ENCODE measurements at places on chromosomes 16 and 17. TPM values are rescaled to one million over a fixed set of nuclear protein-coding genes. Genes with fewer than 3 reads are reported as not detected.

Gene GPATCH8
- total RNA-seq: 63.9 TPM

Gene CFAP119
- total RNA-seq: 4.1 TPM

Gene KRTAP29-1
- 2.2 TPM for total RNA-seq

Gene HSD17B2
- 5.0 TPM for total RNA-seq

DNA sequence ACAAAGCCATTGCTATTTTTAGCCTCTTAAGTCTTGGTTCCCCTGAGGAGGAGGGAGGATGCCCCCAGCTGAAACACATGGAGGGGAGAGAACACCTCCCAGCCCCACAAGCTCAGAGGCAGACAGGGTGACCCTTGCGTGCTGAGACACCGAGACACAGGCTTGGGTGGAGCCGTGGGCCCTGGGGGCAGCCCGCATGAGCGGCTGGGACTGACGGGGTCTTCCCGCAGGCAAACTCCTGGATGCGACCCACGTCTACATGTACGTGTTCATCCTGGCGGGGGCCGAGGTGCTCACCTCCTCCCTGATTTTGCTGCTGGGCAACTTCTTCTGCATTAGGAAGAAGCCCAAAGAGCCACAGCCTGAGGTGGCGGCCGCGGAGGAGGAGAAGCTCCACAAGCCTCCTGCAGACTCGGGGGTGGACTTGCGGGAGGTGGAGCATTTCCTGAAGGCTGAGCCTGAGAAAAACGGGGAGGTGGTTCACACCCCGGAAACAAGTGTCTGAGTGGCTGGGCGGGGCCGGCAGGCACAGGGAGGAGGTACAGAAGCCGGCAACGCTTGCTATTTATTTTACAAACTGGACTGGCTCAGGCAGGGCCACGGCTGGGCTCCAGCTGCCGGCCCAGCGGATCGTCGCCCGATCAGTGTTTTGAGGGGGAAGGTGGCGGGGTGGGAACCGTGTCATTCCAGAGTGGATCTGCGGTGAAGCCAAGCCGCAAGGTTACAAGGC is 9.8 kb downstream of the SLC16A3 start:
- H3K4me3 ChIP-seq: peak overlapping the region; percentile 40
- peaks cover 11% of the 10 kb centered on the region for H3K36me3 ChIP-seq
- no peaks in the 10 kb centered on the region for H3K27me3 ChIP-seq
- DNase-seq: peak; percentile 82
- peak overlapping the region; percentile 45 for H3K27ac ChIP-seq

GRCh38 chr17:351449-351738 is 1.2 kb downstream of the RPH3AL start:
- peak overlapping the region; percentile 62 for H3K27ac ChIP-seq
- DNase-seq: no peak
- H3K36me3 ChIP-seq: no peaks in the 10 kb centered on the region
- H3K4me3 ChIP-seq: no peak overlapping the region

GRCh38 chr17:68850749-68851510 is 104.3 kb downstream of the ABCA8 start:
- H3K36me3 ChIP-seq: no peaks in the 10 kb centered on the region
- H3K27me3 ChIP-seq: no peaks in the 10 kb centered on the region
- DNase-seq: no peak
- H3K4me1 ChIP-seq: peaks cover 13% of the 10 kb centered on the region
- H3K4me3 ChIP-seq: no peak overlapping the region

DNA sequence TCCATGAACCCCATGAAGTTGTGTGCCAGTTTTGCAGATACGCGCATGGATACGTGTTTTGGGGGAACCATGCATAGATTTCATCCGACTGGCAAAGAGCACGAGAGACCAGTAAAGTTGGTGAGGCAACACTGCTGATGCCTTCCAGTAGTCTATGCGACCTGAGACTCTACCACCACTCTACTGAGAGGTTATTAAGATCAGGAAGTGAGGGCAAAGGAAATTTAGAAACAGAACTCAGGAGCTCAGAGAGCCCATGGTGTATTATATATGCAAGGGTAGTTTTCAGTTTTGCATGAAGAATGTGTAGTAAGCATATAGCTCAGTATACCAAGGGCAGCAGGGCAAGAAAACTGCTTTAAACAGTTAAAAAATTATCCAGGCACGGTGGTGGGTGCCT is 4.2 kb downstream of the SLX4 start:
- peaks cover 16% of the 10 kb centered on the region for H3K36me3 ChIP-seq
- H3K4me3 ChIP-seq: no peak overlapping the region
- no peaks in the 10 kb centered on the region for H3K27me3 ChIP-seq
- no peak for DNase-seq

DNA sequence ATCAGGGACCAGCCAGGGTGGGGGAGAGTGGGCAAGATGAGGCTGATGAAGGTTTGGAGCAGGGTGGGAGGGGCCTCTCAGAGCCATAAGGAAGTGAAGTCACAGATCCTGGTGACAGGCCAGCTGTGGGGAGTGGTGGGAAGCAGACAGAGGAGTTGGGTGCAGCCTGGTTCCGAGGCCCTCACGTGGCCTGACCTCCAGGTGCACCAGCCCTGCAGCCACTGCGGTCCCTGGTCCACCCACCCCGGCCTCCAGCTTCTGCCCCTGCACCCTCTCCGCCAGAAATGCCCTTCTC is 3.9 kb upstream of the ZFPM1 start:
- H3K27ac ChIP-seq: no peak overlapping the region
- no peaks in the 10 kb centered on the region for H3K36me3 ChIP-seq
- DNase-seq: no peak
- peaks cover 12% of the 10 kb centered on the region for H3K4me1 ChIP-seq
- H3K4me3 ChIP-seq: no peak overlapping the region
- H3K27me3 ChIP-seq: peaks cover 3% of the 10 kb centered on the region

DNA sequence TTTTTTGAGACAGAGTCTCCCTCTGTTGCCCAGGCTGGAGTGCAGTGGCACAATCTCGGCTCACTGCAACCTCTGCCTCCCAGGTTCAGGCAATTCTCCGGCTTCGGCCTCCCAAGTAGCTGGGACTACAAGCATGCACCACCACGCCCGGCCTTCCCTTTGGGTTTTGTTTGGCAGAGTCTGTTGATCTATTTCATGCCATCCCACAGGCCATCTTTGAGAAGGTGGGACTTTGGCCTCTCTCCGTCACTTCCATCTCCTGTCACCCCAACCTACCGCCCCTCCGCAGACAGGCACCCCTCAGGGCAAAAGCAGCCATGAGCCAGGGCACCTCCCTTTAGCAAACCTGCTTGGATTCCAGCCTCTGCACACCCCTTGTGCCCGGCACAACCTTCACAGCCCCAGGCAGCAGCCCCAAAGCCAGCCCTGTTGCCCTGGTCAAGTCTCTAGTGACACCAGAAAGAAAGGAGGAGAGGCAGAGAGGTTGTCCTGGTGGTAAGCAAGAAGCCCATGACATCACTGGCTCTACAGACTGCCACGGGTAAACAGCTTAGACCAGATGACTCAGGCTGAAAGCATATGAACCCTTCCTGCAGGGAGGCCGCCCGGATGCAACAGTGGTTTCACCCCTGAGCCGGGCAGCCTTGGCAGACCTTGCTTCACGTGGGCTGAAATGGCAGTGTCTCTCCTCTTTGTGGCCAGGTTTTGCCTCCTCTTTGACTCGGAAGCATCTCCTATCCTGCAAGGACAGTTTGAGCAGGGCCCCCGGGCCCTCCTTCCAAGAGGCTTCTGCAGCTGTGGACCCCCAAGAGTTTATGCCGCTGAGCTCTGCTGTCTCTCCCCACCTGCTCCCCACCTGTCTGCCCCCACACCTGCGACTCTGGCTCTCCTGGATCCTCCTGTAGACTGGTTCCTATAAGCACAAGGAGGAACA is 8.1 kb upstream of the TIMP2 start:
- H3K4me3 ChIP-seq: no peak overlapping the region
- DNase-seq: no peak
- peaks cover 33% of the 10 kb centered on the region for H3K4me1 ChIP-seq

- peak overlapping the region; percentile 84 for H3K27ac ChIP-seq
- no peak for DNase-seq
- peaks cover 77% of the 10 kb centered on the region for H3K4me1 ChIP-seq
Observed at GRCh38 chr17:17056156-17056539, 13.9 kb downstream of the MPRIP start.

GRCh38 chr16:74290356-74290755 is 6.3 kb upstream of the PSMD7 start:
- no peak for DNase-seq
- peaks cover 4% of the 10 kb centered on the region for H3K4me1 ChIP-seq
- no peak overlapping the region for H3K27ac ChIP-seq
- H3K27me3 ChIP-seq: no peaks in the 10 kb centered on the region
- no peak overlapping the region for H3K4me3 ChIP-seq

DNA sequence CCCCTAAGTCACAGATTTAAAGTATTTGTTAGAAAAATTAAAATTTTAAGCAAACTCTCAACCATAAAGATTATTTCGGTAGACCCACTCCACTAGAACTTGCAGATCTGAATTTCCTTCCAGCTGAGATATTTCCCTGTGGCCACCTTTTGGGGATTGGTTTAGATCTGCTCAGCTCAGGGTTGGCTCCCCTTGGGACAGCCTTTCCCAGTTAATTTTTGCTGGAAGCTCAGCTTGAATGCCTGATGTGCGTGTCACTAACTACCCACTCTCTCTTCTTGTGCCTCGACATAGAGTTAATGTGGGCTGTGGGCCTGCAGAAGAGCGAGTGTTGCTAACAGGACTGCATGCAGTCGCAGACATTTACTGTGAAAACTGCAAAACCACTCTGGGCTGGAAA is 57.6 kb downstream of the YPEL2 start:
- no peaks in the 10 kb centered on the region for H3K4me1 ChIP-seq
- peaks cover 46% of the 10 kb centered on the region for H3K36me3 ChIP-seq
- DNase-seq: no peak
- no peaks in the 10 kb centered on the region for H3K27me3 ChIP-seq

GRCh38 chr17:44363613-44364159 is at the start of gene FAM171A2:
Gene FAM171A2, minus strand, starts transcription at chr17:44363853. Its CDS starts 139 bp downstream, at chr17:44363714.
- H3K36me3 ChIP-seq: no peaks in the 10 kb centered on the region
- peaks cover 12% of the 10 kb centered on the region for H3K27me3 ChIP-seq
- no peak within 1 kb of the TSS for H3K27ac ChIP-seq
- peaks cover 24% of the 10 kb centered on the region for H3K4me1 ChIP-seq
- DNase-seq: peak; percentile 71

- H3K4me1 ChIP-seq: no peaks in the 10 kb centered on the region
- no peak overlapping the region for H3K4me3 ChIP-seq
- H3K27me3 ChIP-seq: peaks cover 9% of the 10 kb centered on the region
- no peak for DNase-seq
- H3K36me3 ChIP-seq: no peaks in the 10 kb centered on the region
- H3K27ac ChIP-seq: no peak overlapping the region
Observed at GRCh38 chr16:10813099-10813455, 5.5 kb downstream of the TVP23A start.

GRCh38 chr17:61783556-61784304 is 79.6 kb downstream of the BRIP1 start:
- no peaks in the 10 kb centered on the region for H3K36me3 ChIP-seq
- no peak overlapping the region for H3K27ac ChIP-seq
- H3K4me3 ChIP-seq: no peak overlapping the region
- no peak for DNase-seq
- H3K4me1 ChIP-seq: no peaks in the 10 kb centered on the region

DNA sequence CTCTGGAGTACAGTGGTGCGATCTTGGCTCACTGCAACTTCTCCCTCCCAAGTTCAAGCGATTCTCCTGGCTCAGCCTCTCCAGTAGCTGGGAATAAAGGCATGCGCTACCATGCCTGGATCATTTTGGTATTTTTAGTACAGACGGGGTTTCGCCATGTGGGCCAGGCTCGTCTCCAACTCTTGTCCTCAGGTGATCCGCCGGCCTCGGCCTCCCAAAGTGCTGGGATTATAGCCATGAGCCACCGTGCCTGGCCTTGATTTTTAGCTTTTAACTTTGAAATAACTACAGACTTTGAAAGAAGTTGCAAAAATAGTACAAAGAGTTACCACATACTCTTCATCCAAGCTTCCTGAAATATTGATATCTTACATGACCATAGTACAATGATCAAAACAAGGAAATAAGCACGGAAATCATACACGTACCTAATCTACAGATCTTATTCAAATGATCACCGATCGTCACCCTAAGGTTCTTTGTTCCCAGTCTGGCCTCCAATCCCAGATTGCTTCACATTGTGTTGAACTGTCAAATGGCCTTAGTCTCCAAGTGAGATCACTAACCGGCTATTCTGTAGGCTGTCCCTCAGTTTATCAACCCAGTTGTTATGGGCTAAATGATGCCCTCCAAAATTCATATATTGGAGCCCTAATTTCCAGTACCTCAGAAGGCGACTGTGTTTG is 18.4 kb downstream of the NPIPA1 start:
- no peak for DNase-seq
- peaks cover 4% of the 10 kb centered on the region for H3K4me1 ChIP-seq
- no peaks in the 10 kb centered on the region for H3K36me3 ChIP-seq
- no peak overlapping the region for H3K27ac ChIP-seq
- no peaks in the 10 kb centered on the region for H3K27me3 ChIP-seq
- H3K4me3 ChIP-seq: no peak overlapping the region

GRCh38 chr17:43846963-43847371 is at the start of gene CD300LG:
Gene CD300LG, plus strand, starts transcription at chr17:43847176. Its CDS starts 41 bp downstream, at chr17:43847217.
- no peak within 1 kb of the TSS for H3K27ac ChIP-seq
- no peak within 1 kb of the TSS for H3K4me3 ChIP-seq
- peaks cover 4% of the 10 kb centered on the region for H3K27me3 ChIP-seq
- no peak for DNase-seq
- H3K4me1 ChIP-seq: peaks cover 7% of the 10 kb centered on the region

DNA sequence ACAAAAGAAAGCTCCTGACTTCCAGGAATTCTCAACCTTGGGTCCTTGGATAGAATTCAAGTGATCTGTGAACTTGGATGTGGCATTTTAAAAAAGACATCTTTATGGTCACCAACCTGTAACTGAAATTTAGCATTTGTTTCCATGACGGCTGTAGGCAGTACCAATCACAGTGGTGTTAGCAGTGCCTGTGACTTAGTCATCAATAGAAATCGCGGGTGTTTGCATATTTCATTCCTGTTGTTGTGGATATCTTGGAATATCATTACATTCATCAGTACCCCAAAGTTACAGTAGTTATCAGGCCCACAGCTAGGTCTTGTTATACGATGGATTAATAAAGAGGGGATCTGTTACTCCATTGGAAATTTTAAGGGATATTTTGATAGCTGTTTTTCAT is 81.6 kb downstream of the CMIP start:
- peak overlapping the region; percentile 95 for H3K27ac ChIP-seq
- DNase-seq: no peak
- peaks cover 65% of the 10 kb centered on the region for H3K4me1 ChIP-seq
- no peak overlapping the region for H3K4me3 ChIP-seq
- no peaks in the 10 kb centered on the region for H3K36me3 ChIP-seq
- H3K27me3 ChIP-seq: no peaks in the 10 kb centered on the region

- no peaks in the 10 kb centered on the region for H3K27me3 ChIP-seq
- peaks cover 50% of the 10 kb centered on the region for H3K4me1 ChIP-seq
- no peak for DNase-seq
- no peak overlapping the region for H3K27ac ChIP-seq
- H3K36me3 ChIP-seq: peaks cover 14% of the 10 kb centered on the region
Observed at GRCh38 chr16:67664258-67664657, 2.3 kb downstream of the ENKD1 start.

GRCh38 chr17:3598078-3598477 is 11.1 kb downstream of the TRPV1 start:
- no peaks in the 10 kb centered on the region for H3K36me3 ChIP-seq
- no peak overlapping the region for H3K27ac ChIP-seq
- no peak for DNase-seq
- no peaks in the 10 kb centered on the region for H3K27me3 ChIP-seq
- no peak overlapping the region for H3K4me3 ChIP-seq

Data from suprapubic skin (tissue), 4 donors.